Activated T-helper 17 cell treated with anti-CD3 and anti-CD28 coated beads, Interleukin-2, amount 50 U/mL, for 72 hours (primary cell): ENCODE measurements at places on chromosomes 1 and 21. TPM values are rescaled to one million over a fixed set of nuclear protein-coding genes. Genes with fewer than 3 reads are reported as not detected.

DNA sequence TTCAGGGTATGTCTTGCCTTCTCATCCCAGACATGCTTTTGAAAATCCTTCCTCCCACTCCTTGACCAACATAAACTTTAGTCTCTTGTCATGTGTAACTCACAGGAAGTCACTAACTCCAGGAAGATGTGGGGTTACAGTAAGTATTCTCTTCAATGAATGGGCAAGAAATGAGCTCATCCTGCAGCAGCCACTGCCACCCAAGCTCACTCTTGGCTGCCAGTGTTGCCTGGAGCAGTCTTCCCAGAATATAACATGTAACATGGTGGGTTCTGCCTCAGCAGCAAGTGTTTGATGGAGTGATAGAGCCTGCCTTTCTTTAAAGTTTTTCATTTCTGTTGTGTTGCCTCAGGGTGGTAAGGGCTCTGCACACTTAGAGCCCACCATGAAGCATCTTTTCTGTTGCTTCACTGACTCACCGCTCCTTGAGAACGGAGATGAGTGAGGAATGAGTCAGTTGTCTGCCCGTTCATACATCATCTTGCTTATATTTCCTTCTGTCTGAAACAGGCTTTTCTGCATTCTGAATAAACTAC, 187.0 kb downstream of the TPR start:
- ATAC-seq = peak; percentile 67

GRCh38 chr1:243507672-243508302, 251.9 kb downstream of the SDCCAG8 start:
- no peak for ATAC-seq

Gene SYCP1
- total RNA-seq = not detected

Gene KRTAP21-2
- total RNA-seq = not detected

Gene MAP1LC3C
- total RNA-seq = not detected

DNA sequence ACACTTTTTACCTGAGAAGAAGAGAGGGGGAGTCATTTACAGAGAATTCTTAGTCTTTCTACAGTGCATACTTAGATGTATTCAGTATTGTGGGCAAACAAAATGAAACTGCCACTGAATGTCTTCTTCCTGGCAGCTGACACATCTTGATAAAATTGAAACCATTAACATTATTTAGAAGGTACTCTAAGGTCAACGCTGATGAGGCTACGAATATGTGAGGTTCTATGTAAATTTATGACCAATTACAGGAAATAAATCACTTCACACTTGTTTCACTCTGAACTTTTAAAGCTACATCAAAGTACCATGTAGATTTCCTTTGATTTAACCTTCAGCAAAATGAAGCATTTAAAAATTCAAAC, 51.3 kb upstream of the GFI1 start:
- ATAC-seq = peak; percentile 65

Gene PRUNE1
- total RNA-seq = 15.3 TPM

GRCh38 chr1:33322109-33322508, 1.2 kb upstream of the A3GALT2 start:
- no peak for ATAC-seq

Gene PTAFR
- total RNA-seq = 0.32 TPM

DNA sequence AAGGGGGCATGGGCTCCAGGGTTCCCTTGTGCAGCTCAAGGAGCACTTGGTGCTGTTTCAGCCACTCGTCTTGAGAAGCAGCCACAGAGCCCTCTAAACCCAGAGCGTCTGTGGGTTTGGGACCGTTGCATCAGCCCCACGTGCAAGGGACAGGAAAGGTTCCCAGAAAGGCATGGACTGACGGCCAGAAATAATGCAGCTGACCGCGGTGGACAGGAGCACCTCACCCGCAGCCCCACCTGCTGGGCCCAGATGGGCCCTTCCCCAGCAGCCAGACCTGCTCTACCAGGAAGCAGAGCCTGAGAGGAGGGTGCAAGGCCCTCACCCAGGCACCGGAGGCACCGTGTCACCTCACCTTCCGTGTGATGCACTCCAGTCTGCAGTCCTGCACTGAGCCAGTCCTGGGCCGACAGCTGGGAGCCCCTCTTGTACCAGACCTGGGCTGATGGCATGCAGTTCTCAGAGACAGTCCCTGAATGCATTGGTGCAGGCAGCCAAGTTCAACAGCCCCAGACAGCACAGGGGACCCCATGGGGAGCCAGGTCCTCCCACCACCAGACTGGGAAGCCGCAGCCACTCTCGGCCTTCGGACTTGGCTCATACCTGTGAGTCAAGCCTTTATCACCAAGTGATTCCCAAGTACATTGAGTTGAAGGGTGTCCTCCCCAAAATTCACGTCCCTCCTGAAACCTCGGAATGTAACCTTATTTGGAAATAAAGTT, 4.8 kb upstream of the TFF3 start:
- ATAC-seq = no peak

Gene GCSAML
- total RNA-seq = 1.1 TPM

Gene UBL4B
- not detected for total RNA-seq

DNA sequence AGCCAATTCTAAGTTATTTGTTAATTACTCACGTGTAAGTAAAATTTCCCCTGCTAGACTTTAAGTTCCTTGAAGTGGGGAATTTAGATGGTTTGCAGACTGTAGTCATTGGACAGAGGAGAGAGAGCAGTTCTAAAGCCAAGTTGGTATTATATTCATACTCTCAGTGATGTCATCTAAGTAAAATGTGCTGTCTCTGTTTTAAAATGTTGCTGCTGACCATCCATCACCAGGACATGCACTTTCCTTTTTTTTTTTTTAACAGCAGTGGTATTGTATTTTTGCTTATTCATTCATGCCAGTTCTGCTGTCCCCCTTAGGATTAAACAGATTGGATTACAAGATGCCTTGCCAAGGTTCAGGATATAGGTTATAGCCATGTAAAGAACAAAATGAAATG, 2.3 kb downstream of the TTLL7 start:
- no peak for ATAC-seq

Gene LCE1A
- total RNA-seq = not detected

DNA sequence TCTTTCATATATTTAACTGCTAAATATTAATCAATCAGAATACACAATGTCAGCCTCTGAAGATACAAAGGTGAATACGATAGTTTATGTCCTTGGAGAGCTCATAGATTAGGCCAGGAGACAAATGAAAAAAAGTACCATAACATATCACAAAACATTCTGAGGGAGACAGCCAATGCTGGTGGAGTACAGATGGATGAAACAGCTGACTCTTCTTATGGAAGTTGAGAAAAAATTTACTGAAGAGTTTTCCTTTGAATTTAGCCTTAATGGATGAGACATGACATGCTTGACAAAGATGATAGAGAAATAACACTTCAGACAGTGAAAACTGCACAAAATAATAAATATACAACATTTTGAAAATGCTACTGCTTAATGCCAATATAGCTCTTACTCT, 193.5 kb downstream of the PDE4B start:
- ATAC-seq = no peak

DNA sequence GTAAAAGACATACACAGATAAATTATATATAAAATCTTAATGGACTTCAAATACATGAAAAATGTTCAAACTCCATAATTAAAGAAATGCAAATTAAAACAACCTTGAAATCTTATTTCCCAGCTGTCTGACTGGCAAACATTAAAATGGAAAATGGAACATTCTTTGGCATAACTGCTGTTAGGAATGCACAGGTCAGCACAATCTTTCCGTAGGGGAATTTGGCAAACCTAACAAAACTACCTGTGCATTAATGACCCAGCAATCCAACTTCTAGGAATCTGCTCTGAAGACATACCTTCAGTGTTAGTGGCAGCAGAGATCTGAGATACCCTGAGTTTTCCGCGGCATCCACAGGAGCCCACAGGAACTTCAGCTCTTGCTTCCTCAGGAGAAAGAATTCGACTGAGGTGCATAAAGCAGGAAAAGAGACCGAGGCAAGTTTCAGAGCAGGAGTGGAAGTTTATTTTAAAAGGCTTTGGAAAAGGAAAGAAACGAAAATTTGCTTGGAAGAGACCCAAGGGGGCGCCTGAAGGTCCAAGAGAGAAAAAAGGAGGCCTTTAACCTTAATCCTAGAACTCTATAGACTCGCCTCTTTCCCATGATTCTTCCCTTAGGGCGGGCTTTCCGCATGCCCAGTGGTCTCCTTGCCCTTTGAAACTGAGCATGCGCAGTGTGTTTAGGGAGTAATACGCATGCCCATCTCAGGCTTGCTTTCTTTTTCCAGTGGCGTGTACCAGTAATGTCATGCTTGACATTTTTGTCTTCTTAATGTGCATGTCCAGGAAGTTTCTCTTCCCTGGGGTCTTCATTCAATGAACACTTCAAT, 24.8 kb downstream of the LYPD8 start:
- no peak for ATAC-seq

GRCh38 chr1:110880708-110881374, 7.9 kb downstream of the CD53 start:
- ATAC-seq = peak; percentile 78

DNA sequence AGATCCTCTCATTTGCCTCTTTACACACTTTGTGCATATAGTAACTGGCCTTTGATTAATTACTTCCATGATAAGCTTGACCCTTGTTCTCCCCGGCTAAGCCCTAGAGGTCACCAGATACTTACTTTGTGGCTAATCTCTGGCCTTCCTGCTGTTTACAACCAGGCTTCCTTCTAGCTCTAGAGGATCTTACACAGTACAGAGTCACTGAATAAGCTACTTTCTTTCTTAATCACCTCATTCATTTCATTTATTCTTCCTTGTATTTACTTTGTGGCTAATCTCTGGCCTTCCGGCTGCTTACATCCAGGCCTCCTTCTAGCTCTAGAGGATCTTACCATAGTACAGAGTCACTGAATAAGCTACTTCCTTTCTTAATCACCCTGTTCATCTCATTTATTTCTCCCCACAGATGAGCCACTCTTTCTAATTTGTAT, 144.3 kb upstream of the C1orf21 start:
- no peak for ATAC-seq

Gene IRF6
- total RNA-seq = 0.35 TPM

Gene CD101
- 0.26 TPM for total RNA-seq

GRCh38 chr21:23743821-23744220, 1863.5 kb downstream of the MRPL39 start:
- ATAC-seq = no peak

Gene TRAF3IP3
- 184 TPM for total RNA-seq

Gene AIM2
- 123 TPM for total RNA-seq

DNA sequence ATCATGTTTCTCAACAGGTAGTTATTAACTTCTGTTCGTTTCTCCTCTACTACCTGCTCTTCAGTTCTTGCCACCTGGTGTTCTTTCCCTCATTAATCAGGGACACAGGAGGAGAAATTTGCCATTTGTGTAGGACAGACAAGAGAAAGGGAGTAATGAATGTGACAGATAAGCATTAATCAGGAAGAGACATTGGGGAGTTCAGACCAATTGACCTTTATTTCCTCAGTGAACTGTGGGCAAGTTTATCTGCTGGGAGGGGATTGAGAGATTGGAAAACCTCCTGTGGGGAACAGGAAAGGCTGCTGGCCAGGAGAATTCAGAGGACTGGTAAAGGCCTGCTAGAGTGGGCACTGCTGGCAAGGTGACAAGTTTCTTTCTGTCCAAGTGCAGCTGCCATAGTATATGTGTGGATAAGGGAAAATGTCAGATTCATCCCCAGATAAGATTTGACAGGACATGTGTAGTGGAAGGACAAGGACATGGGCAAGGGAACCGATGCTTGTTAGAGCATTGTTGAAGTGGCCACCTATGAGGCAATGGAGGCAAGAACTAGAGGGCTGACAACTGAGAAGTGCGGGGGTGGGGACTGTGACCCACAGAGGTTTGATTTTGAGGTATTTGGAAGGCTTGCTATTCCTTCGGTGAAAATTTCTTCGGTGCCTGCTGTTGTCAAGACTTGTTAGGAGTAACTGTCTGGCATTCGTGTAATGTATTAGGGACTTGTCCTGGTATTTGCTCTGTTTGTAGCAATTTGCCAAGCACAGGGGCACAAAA, 12.6 kb downstream of the SZT2 start:
- no peak for ATAC-seq

- ATAC-seq = no peak
Observed at GRCh38 chr1:184002071-184002470, 35.5 kb downstream of the COLGALT2 start.

Gene CA6
- total RNA-seq = 2.2 TPM

DNA sequence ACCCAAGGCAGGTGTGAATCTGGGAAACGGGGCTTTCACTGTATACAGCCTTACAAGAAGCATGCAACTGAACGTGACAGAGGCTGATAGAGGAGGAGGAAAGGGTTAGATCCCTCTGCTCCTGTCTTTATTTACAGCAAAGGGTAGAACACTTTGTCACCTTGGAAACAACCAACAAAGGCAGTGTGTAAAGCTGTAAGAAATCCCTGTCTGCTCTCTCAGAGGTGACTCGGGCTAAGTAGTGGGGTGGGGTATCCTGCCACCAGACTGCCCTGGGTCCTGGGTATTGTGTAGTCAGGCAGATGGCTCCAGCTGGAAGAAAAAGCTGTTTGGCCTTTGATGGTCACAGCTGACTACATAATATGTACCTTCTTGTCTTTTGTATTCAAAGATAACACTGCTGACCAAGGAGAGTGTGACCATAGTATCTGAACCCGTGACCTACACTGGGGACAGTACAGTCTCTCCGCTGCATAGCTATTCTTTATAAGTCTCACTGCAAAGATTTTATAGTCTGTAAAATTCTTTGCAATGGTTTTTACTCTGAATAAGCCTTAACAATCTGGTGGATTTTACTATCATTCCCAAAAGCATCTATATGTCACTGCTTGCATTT, 22.1 kb upstream of the POU2F1 start:
- no peak for ATAC-seq

- no peak for ATAC-seq
Observed at GRCh38 chr1:87880764-87881163, 552.1 kb downstream of the LMO4 start.

DNA sequence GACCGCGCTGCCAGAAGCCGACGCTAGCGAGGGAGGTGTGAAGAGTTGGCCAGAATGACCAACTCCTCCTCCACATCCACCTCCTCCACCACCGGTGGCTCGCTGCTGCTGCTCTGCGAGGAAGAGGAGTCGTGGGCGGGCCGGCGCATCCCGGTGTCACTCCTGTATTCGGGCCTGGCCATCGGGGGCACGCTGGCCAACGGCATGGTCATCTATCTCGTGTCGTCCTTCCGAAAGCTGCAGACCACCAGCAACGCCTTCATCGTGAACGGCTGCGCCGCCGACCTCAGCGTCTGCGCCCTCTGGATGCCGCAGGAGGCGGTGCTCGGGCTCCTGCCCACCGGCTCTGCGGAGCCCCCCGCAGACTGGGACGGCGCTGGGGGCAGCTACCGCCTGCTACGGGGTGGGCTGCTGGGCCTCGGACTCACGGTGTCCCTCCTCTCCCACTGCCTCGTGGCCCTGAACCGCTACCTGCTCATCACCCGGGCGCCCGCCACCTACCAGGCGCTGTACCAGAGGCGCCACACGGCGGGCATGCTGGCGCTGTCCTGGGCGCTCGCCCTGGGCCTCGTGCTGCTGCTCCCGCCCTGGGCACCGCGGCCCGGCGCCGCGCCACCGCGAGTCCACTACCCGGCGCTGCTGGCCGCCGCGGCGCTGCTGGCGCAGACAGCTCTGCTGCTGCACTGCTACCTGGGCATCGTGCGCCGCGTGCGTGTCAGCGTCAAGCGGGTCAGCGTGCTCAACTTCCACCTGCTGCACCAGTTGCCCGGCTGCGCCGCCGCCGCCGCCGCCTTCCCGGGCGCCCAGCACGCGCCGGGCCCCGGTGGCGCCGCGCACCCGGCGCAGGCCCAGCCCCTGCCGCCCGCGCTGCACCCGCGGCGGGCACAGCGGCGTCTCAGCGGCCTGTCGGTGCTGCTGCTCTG, 1.2 kb downstream of the GPR88 start:
- ATAC-seq = peak; percentile 56
